ENCODE measurements at places on chromosomes 12 and 14. TPM values are rescaled to one million over a fixed set of nuclear protein-coding genes. Genes with fewer than 3 reads are reported as not detected.

DNA sequence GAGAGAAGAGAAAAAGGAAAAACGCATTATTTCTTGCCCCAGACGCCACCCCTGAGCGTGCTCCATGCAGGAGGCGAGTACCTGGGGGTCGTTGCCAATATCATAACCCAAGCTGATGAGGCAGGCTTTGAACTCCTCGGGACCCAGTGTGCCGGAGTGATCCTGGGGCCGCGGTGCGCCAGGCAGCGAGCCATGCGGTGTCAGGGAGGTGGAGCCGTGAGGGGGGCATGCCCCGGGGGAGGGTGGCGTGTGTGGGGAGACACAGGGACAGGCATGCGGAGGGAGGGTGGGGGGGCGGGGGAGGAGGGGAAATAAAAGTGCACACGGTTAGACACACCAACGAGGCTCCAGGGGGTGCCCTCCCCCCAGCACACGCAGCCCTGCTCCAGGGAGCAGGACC lies 86.0 kb upstream of the ZFP36L1 start:
- no peak for DNase-seq

- DNase-seq = no peak
Observed at GRCh38 chr12:75959060-75959459, 72.5 kb downstream of the PHLDA1 start.

The MEG3 gene
- not detected for total RNA-seq

- no peak for DNase-seq
Observed at GRCh38 chr12:16523284-16523950, 82.5 kb downstream of the LMO3 start.

The NIN gene
- 106 TPM for total RNA-seq
